ENCODE measurements at places on chromosomes 3 and 15.

GRCh38 chr15:64617727-64618126, 157.3 kb downstream of the ZNF609 start:
- no peak for DNase-seq

GRCh38 chr3:16106050-16106449, 68.4 kb upstream of the GALNT15 start:
- no peak for DNase-seq

- no peak for DNase-seq
These were observed 42.4 kb downstream of the SEC22A start for GRCh38 chr3:123244128-123244527.

GRCh38 chr3:127792541-127793292, 29.6 kb downstream of the MGLL start:
- no peak for DNase-seq

DNA sequence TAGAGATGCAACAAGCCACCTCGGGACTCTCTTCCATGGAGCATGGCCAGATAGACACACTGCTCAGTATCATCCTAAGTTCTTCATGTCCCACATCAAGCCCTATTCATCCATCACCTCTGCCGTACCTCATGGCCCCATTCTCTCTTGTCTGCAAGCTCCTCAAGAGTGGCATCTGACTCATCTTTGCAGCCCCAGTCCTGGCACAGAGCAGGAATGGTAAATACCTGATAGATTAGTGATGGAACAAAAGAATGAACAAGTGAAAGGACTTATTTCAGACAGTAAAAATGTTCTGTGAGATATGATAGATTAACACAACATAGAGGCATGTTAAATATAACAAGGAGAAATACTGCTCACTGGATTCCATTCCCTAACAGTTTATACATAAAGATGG, 176.4 kb downstream of the ISL2 start:
- no peak for DNase-seq

Measured in epithelial cell of proximal tubule (primary cell).